ENCODE measurements at places on chromosomes 5 and 9. TPM values are rescaled to one million over a fixed set of nuclear protein-coding genes. Genes with fewer than 3 reads are reported as not detected.
A peak's percentile ranks its signal among the peaks of the same experiment; 100 is the strongest.

DNA sequence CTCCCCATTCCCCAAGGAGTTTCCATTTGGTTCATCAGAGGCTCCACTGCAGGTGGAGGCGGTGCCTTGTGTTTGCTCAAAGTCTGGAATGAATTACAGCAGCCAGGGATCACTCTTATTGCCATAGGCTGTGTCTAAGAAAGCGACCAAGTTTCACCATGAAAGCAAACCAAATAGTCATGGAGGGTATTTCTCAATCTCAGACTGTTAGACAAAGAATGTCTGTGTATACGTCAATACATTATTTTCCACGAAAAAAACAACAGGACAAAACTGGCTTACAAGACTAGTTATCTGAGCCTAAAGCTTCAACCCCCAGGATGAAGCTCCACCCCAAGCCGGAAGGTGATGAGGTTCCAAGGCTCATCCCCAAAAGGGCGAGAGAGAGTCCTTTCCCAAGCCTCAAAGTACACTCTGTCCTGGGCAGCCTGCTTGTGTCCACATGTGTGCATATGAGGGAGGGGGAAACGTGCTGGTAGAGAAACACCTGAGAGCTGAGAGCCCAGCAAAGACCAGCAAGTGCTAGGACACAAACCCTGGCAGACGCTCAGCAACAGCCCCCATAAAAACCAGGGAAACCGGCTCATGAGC lies 4.3 kb downstream of the B4GALT1 start:
- DNase-seq, result no peak

GRCh38 chr5:33921002-33921401 lies 15.2 kb upstream of the RXFP3 start:
- DNase-seq, result no peak

DNA sequence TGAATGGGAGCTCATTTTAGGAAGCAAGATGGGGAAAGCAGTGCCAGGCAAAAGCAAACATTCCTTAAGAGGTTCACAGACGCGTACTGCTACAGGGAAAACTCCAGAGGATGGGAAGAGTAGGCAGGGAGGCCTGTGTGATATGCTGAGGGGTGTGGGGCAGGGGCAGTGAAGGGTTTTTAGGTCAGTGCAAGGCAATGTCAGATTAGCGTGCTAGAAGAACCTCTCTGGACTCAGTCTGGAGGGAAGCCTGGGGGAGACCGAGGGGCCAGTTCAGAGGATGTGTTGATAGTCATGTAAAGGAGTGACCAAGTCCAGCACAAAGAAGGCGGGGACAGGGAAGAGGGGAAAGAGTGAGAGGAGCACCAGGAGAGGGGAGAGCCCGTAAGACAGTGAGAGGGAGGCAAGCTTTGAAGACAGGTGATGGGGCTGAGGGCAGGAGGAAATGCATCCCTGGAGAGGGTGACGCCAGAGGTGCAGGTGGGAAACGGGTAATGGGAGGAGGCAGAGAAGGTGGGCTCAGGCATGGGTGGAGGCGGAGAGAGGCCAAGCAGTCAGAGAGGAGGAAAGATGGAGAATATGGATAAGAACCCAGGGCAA lies 134.5 kb downstream of the MTX3 start:
- no peak for DNase-seq

DNA sequence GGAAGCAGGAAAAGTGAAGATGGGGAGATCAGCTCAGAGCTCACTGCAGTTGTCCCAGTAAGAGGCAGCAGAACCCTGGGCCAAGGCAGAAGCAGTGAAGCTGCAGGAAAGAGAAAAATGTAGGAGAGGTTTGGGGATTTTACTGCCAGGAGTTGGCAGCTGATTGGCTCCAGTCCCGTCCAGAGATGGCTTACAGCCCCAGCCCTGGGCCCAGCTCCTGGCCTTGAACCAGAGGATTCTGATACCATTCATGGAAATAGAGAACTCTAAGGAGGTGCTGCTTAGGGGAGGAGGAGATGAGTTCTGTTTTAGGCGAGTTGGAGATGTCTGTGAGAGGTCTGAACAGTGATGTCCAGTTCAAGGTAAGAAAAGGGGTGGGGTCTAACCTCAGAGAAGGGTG lies 4.6 kb downstream of the MORN5 start:
- DNase-seq, result no peak

ZNF618 gene
- 10.5 TPM for total RNA-seq

DNA sequence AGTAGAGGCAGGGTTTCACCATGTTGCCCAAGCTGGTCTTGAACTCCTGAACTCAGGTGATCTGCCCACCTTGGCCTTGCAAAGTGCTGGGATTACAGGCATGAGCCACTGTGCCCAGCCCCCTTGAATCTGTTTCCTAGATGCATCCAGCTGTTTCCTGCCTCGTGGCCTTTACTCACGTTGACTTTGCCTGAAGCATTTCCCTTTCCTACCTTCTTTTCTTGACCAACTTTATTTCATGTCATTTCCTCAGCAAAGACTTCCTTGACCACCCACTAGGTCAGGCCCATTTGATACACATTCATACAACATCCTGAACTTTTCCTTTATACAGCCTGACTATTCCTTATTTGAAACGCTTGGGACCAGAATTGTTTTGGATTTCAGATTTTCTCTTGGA lies 51.0 kb downstream of the DOCK2 start:
- DNase-seq, result no peak

- no peak for DNase-seq
Observed at GRCh38 chr5:149356391-149356790, 1.5 kb upstream of the PCYOX1L start.

- DNase-seq, result no peak
Observed at GRCh38 chr5:135264451-135265440, 134.3 kb downstream of the MACROH2A1 start.

DNA sequence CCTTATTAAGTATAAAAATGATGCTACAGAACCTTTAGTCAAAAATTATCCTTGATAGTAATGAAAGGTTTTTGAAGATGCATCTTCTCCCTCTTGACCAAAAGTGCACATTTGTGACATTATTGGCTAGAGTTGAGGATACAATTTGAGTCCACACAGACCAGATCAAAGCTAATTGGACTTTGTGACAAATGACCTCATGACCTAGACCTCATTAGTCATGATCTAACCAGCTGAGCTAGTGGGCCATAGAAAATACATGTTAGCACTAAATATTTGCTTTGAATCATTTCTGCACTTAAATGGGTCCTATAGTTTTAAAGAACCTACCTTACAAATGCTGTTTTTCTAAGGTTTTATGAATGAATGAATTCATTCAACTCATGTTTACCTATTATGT lies 182.1 kb downstream of the RFX3 start:
- DNase-seq, result no peak

DNA sequence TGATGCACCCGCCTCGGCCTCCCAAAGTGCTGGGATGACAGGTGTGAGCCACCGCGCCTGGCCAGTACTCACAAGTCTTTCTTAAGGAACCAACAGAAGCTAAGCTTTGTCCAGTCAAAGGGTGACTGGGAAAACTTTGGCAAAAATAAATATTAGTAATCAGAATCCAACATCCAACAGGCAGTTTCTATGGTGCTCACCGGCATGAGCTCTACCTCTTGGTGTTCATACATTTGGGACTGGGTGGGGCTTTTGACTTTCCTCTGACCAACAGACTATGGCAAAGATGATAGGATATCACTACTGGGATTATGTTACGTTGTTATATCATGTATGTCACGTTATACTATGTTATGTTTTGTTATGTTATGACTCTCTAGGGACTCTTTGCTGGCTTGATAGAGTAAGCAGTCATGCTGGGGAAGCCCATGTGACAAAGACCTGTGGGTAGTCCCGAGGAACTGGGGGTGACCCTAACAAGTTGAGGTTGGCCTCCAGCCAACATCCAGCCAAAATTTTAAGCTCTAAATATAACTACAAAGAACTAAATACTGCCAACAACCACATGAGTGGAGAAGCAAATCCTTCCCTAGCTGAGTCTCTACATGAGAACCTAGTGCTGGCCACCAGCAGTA lies 6.0 kb downstream of the RASGEF1C start:
- DNase-seq, result no peak

DNA sequence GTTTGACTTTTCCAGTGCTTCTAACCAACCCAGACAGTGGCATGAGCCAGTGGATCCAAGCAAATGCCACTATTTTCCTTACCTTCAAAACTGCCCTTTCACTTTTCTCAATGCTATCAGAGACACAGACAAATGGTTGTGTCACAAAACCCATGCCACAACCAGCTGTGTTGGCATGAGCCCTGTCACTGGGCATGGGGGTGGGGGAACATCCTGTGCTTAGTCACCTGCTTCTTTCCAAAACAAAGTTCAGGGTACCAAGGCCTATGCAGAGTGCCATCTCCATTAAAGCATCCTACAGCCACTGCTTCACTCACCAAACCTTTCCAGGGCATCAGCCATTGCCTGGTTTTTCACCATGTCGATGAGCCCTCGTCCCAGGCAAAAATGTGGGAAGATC lies 30.1 kb downstream of the NIPSNAP3B start:
- DNase-seq, result no peak

DNA sequence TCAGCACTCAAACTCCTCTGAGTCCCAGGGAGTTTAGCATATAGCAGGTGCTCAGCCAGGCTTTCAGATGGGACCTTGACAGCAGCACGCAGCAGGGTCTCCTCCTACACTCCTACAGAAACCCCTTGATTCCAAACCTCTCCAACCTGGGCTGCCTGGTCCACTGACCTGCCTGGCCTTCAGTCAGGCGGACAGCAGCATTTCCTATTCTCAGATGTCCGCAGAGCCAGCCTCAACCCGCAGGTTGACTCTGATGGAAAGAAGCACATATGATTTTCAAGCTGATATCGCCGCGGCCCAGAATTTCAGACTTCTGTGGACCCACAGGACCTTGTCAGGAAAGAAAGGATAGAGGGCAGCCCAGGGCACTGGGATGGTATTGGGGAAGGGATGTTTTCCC lies 5.3 kb upstream of the SLC25A48 start:
- no peak for DNase-seq

RANBP3L gene
- not detected for total RNA-seq

DNA sequence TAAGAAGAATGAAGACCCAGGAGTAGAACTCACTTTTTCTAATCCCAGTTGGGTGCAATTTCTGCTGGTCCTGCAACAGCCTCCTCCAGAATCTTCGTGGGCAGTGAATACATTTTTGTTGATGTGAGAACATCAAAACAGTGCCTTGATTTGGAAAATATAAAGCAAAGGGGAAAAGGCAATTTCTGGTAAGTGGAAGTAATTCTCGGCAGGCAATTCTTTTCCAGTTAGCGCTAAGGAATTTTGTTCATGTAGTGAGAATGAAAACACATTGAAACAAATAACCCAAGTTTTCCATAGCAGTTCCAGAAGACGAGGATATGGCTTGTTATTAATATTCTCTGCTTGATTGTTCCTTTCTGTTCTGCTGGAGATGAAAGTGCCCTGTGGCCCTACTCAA lies 178.7 kb downstream of the SPATA31D1 start:
- DNase-seq, result no peak

- DNase-seq, result peak; percentile 82
Observed at GRCh38 chr9:130660683-130661450, 3.5 kb upstream of the PRDM12 start.

- no peak for DNase-seq
Observed at GRCh38 chr5:115565233-115565632, 20.7 kb upstream of the FEM1C start.
